ENCODE measurements at places on chromosomes 4 and X.

DNA sequence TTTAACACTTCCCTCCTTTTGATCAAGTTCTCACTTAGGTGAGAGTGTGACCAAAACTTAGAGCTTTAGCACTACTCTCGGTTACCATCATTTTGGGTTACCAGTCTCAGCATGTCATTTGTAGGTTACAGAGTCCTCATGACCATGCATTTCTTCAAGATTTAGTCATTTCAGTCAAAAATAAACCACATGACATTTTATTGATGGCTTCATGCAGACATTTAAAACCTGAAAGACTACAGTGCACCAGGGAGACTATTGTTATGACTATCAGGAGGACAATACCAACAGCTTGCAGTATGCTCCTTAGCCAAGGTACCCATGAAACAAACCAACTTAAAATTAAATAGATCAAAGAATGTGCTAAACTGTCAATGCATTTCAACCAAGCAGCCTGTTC, 498.1 kb upstream of the FSTL5 start:
- DNase-seq = no peak

DNA sequence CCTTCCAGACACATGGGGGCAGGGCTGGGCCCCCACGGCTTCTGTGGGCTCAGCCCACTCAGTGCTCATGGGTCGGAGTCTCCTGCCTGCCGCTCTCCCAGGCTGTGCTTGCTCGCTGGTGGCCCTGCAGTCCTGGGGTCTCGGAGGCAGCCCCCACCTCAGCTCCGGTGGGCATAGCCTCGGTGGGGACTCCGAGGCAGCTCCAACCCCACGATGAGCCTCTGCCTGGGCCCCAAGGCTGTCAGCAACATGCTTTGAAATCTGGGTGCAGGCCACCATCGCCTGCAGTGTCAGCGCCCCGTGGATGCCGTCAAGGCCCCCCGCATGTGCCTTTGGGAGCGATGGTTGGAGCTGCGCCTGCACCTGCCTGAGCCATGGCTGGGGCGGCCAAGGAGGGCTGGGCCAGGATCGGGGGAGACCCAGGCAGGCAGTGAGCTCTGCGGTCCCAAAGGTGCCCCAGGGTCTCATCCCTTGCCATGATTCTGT, 30.2 kb upstream of the SPON2 start:
- DNase-seq = no peak

DNA sequence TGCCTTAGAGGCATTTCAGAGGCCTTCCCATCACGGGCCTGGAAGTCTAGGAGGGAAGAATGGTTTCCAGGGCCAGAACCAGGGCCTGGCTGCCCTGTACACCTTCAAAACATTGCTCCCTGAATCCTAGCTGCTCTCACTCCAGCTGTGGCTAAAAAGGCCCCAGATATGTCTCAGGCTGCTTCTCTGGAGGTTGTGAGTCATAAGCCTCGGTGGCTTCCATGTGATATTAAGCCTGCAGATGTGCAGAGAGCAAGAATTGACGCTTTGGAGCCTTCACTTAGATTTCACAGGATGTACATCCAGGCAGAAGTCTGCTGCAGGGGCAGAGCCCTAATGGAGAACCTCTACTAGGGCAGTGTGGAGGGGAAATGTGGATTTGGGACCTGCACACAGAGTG, 502.5 kb downstream of the GRXCR1 start:
- DNase-seq = no peak

- DNase-seq = no peak
These were observed 263.3 kb downstream of the NLGN4X start for GRCh38 chrX:5965406-5965805.

All from cerebellar nuclear complex (tissue), 1 donor.